ENCODE measurements at places on chromosomes 12 and 14.

- DNase-seq: no peak
Observed at GRCh38 chr14:90979515-90979914, 80.9 kb downstream of the RPS6KA5 start.

DNA sequence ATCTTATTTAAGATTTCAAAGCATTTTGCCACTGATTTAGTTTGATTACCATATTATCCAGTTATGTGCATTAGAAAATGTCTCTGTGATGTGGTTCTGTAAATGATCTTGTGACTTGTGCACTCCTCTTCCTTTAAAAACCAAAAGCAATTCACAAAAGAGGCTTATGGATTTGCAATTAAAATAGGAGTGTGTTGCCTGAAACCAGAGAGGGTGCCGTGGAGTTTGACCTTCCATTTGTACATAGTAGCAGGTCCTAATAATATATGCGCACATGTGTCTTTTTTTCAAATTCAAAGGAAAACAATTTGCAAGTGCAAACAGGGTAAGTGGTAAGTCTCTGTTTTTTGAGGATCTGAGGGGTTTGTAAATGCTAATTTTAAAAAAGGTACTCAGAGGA, 470.9 kb downstream of the VRK1 start:
- DNase-seq: no peak

DNA sequence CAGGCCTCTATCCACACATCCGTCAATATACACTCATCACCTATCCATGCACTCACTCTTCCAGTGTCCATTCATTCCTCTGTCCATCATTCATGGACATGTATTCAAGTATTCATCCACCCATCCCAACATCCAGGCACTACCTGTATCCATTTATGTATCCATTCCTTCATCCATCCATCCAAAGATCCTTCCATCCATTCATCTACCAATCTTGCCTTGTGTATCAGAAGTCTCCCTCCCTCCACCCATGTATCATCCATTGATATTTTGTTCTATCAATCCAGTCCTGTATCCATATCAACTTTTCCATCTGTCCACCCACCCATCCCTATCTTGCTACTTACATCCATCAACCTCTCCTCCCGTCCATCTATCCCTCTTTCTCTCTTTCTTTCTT, 4.0 kb downstream of the BEGAIN start:
- no peak for DNase-seq

DNA sequence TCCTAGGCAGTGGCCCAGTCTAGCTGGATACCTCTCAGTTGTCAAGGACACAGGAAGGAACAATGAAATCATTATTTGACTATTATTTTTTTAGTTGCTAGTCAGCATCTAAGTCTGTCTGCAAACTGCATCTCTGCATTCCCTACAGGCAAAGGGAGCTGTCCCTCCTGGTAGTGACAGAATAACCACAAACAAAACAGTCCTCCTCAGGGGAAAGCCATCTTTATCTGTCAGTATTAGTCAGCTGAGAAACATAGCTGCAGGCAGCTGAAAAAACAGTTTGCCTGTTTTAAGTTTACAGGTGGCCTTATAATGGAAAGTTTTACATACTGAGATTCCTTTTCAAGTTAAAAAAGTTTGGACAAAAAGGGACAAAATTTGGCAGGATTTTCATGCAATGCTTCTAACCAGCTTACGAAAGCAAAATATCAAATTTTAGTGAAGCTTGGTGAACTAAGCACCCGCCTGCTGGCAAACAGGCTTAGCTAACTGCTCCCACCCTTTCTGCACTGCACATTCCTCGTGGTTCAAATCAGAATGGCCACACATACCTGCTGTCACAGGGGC, 29.5 kb downstream of the SLC25A21 start:
- DNase-seq: no peak

DNA sequence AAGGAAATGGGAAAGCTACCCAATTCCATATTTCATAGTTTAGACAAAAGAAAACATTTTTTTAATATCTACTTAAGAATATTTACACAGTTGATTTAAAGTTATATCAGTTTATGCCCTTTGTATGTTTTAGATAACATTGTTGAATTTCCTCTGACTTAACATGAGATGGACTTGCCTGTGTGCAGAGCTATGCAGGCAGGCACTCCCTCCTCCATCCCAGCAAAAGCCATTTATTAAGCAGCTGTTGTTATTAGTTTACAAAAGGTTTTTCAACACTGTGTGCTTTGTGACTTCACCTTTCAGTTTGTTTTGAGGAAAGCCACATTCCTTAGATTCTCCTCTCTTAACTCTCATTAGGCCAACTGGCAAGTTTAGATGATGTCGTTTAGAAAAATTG, 337.5 kb upstream of the PDE3A start:
- no peak for DNase-seq

GRCh38 chr12:93122569-93123091, 193.5 kb upstream of the EEA1 start:
- DNase-seq: no peak

DNA sequence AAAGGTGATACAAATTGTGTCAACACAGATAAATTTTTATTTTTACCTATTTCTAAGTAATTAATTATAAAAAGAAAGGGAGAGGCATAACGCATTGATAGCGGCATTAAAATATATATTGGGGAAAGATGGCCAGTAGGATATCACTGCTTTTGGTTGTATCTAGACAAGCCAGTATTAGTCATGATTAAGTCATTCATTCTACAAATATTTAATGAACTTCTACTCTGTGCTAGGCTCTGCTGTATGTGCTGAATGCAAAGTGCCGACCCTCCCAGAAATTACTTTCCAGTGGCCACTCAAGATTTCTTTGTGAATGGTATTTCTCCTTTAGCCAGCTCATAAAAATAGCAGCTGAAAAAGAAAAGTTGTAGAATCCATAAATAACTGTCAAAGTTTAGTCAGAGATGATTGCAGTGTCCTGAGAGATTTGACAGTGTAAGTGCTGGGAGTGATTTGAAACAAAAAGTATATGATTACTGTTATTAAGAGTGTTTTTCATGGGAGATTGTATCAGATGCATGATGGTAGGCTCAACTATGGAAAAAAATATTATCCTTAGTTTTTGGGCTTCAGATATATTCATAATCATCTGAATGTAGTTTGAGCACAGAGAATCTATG, 133.2 kb downstream of the MGAT4C start:
- DNase-seq: no peak

DNA sequence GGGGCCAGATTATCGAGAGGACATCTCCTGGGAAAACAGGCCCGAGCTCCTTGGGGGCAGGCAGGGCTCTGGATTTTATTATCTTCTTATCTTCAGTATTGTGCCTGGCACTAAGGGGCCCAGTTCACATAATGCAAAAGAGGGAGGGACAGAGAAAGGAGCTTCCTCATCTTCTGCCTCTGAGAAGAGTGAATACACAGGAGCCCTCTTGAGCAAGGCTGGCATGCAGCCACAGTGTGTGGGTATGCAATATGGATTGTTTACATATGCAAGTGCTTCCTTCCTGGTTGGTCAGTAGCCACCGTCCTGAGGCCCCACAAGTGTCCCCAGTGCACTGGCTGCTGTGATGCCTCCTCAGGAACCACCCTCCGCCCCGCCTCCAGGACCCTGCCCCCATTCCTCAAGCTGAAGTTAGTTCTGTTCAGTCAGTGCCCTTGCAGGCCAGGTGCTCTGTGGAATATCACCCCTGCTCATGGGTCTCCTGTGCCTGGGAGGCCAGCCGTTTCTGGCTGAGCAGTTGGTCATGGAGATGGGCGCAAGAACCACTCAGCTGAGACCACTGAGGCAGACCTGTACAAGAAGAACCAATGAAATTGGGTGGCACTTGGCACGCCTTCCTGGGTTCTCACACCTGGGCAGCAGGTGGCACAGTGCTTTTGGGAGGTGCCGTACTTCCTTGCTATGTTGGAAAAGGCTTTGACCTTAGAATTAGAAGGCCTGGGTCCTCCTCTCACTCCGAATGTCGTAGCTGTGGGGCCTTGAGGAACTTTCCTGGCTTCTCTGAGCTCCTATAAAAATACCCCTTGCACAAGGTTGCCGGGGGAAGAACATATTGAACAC, 35.1 kb upstream of the ACTN1 start:
- no peak for DNase-seq

DNA sequence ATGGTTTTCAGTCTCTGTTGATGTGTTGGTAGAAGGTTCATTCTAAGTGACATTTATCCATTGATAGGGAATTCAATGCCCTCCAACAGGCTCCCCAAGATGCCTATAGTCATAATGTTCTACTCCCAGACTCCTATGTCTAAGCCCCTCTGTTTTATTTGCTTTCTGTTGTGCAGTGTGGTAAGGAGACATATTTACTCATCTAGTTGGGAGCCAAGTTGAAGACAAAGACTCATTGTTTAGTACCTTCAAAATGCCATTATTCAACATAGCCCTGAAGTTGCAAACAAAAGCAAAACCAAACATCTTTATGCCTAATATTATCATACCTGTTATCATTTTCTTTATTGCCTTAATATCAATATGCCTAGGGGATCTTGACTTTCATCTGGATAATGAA, 302.1 kb downstream of the RMST start:
- DNase-seq: no peak

All from GM13976 (cell line).